ENCODE measurements at places on chromosomes 4 and X.

DNA sequence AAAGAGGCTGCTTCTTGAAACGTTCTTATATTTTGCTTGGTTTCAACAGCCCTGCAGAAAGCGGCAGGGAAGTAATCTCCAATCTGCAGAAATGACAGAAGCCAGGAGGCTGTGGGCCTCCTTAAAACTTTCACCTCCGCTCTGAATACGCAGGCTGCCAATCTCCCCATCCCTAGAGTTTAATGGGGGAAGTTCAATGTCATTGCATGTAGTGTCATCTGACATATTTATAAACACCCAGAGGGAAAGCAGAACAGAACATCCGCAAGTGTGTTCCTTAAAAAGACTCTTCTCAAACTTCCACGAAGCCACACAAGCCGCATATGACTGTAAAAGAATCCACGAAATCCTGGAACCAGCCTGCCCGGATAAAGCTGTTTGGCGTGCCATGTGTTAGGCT, 148.8 kb upstream of the TBL1X start:
- no peak for DNase-seq

- no peak for DNase-seq
These were observed at the start of gene SLC34A2 for GRCh38 chr4:25654971-25655963. TSS of gene SLC34A2 (plus strand) at chr4:25655851. CDS start at chr4:25662501, 6,650 bp downstream.

- DNase-seq = no peak
These were observed 89.5 kb upstream of the CITED1 start for GRCh38 chrX:72395237-72395636.

DNA sequence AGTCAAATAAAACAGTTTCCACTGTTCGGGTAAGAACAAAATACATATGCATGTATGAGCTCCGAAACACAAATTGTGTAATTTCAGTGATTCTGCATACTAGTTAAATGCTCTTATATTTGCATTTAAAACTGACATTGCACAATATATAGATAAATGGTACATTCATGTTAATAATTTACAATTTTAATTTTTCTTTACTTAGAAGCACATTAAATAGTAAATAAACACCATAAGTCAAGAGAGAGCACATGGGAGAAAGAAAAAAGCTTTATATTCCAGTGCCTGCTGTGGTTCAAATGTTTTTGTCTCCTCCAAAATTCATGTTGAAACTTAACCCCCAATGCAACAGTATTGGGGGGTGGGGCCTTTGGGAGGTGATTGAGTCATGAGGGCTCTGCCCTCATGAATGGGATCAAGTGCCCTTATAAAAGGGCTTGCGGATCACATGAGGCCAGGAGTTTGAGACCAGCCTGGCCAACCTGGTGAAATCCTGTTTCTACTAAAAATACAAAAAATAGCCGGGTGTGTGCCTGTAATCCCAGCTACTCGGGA, 322.9 kb downstream of the BCOR start:
- DNase-seq = no peak

DNA sequence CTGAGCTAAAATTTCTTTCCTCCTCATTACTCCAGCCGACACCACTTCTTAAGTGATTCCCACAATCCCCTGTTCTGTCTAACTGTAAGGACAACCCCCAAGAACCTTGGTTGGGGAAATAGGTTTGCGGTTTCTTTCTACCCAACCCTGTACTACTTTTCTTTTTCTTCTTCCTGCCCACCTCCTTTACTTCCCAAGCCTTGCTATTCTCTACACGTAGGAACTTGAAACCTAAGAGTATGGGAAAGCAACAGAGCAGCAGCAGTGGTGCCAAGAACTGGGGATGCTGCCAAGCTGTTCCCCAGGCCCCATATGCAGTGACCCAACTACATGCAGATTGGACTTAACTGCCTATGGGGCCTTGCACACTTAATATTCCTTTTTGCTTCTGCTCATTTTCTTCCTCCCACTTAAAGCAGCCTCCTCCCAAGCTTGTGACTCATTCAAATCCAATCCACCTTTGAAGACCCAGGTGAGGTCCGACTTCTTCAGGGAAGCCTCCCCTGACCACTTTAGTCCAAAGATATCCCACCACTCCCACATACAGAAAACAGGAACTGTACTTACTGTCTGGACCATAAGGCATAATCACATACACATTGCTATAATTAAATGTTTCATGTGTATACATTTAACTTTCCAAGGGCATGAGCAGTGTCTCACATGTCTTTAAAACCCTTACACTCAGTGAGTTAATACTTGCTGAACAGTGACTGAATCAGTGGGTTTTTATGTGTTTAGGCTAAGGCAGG, 1.7 kb downstream of the FAM120C start:
- no peak for DNase-seq

DNA sequence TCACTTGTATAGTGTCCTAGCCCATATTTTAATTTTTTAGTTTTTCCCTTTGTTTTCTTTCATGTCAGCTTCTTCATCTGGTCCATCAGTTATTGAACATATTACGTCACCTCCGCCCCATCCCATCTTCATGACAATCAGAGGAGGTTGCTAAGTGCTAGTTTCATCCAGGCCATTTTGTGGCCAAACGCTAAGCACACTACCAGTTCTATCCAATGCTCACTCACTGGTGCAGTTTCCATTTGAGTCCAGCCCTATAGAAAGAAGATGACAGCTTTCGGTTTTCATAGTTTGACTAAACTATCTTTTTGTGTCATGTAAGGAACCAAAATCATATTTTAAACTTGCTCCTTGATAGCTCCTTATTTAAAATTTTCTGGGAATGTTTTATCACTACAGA, 304.2 kb downstream of the TENM3 start:
- DNase-seq = no peak

- DNase-seq = no peak
These were observed 8.1 kb downstream of the RTL5 start for GRCh38 chrX:72123471-72124185.

- DNase-seq = no peak
These were observed 1831.4 kb downstream of the ARAP2 start for GRCh38 chr4:34412911-34413310.

DNA sequence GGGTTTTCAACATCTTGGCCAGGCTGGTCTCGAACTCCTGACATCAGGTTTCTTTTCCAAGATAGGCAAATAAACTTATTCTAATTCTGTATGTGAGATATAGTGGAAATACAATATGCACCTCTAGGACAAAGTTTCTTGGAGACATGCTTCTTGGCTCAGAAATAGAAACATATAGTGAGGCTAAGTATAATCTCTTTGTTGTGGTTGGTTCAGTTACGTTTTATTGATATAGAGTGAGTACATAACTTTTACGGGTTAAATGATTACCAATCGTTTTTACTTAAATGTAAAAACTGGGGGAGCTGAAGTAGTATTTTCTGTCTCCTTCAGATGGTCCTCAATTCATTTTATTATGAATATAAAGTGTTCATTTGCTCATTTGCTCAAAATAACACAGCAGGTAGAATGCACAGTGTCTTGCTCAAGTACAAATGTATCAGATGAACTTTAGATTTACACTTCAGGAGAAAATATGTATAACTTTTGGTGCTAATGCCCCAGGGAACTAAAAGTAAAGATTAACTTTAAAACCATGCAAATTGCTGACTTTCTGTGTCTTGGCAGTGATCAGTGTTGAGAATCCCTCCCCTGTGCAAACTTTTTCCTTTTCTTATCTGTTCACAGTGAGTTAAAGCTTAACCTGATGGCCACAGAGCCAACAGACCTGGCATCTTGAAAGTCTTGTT, 77.6 kb downstream of the AFF1 start:
- no peak for DNase-seq

GRCh38 chr4:6777636-6778281, 4.8 kb upstream of the KIAA0232 start:
- no peak for DNase-seq

GRCh38 chr4:163764569-163764968, 270.1 kb downstream of the TMA16 start:
- no peak for DNase-seq

- no peak for DNase-seq
These were observed 23.2 kb upstream of the LUZP4 start for GRCh38 chrX:115266300-115266699.

GRCh38 chr4:127102361-127102760, 530.4 kb upstream of the INTU start:
- DNase-seq = no peak

DNA sequence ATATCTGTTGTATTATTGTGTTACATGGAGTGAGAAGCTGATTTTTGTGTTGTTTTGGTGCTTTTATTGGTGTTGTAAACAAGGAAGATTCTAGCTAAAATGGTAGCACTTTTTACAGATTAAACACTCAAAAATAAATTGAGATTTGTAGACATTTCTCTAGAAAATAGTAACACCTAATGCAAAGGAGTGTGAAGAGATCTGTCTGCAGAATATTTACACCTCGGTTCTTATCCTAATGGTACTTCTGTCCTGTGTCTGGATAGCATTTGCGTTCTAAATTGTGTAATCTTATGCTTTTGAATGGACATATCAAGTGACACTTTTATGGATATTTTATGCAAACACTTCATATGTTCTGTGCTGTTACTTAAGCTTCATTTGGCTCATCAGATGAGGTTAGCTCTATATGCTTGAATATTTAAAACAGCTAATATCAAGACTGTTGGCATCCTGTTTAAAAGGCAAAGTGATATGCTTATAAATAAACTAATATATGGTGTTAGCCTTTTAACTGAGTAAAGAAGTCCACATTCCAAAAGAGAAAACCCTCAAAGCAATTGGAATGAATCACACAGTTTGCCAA, 6.0 kb downstream of the PCDH7 start:
- no peak for DNase-seq

DNA sequence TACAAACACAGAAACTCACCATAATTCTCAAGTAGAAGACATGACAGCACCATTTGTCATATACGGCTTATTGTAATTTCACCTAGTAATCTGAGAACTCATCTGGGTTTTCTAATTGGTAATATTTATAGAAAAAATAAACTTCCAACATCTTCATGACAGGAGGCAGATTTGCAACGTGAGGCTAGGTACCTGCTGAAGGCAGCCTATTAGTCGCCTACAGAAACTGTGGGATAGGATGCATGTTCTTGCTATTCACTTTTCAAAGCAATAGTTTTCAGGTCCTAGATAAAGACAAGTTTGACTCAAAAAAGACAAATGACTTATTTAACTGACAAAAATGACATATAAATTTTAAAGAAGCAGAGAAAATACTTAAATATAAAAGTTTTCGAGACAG, 2.9 kb downstream of the ZNF732 start:
- no peak for DNase-seq

DNA sequence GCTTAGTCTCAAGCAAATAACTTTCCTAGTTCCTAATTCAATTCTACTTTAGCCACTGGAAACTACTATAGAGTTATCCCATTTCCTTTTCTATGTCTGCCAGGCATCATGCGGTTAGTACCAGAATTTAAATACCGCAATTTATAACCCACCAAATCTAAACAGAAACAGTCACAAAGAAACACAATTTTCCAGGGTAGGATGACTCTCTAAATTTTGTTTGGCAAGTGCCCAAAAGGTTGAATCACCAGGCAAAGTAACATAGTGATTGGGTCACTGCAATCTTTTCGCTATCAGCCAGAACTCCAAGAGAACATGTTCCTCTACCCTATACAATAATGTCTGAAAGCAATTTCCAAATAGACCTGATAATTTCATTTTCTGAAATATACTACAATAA, 240.2 kb upstream of the GRIA3 start:
- DNase-seq = no peak

- DNase-seq = no peak
These were observed 81.7 kb downstream of the RELL1 start for GRCh38 chr4:37604461-37604860.
